ENCODE measurements at places on chromosomes 11 and 22.

DNA sequence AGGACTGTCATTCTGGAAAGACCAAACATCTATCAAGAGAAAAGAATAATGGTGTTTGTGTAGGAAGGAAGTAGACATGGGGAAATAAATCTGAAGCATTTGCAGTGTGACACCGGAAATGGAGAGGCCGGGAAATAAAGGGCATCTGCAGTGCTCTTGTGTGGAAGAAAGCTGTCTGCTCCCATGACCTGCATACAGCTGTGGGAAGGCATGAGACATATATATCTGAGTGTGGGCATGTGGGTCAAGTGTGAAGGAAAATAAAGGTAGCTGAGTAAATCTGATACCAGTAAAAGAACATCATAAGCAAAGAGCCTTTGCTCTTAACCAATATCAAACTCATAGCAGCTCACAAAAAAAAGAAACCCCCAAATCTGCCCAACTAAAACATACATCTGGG, 72.1 kb upstream of the OR5AK2 start:
- H3K4me1 ChIP-seq: no peaks in the 10 kb centered on the region
- H3K27me3 ChIP-seq: no peaks in the 10 kb centered on the region
- H3K36me3 ChIP-seq: no peaks in the 10 kb centered on the region
- DNase-seq: no peak

DNA sequence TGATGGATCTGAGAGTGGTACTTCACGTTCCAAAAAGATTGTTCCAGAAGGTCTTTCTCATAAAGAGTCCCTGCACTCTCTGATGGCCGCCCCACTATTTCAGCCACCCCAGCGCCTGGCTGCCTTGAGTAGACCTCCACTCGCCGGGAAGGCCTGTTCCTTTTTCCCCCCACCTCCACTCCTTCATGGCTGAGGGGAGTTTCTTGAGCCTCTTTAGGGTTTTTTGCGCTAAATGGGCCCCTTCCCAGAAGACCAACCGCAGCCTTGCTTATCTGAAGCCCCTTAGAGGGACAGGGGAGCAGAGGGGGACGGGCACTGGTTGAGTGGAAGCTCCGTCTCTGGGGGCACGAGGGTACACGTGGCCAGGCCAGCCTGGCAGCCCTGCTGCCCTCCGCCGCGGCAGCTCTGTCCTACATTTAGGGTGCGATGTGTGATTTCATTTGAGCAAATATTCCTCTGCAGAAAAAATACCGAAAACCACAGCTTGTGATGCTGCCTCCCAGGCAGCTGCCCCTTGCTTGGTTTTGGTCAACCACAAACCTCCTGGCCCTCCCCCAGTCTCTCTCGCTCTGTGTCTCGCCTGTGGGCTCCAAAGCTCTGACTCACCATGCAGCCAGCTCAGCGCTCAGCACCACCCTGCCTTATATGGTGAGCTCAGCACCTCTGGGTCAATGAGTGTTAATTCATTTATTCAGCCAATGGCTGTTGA, 88.7 kb downstream of the TP53I11 start:
- H3K27me3 ChIP-seq: peaks cover 66% of the 10 kb centered on the region
- peak overlapping the region; percentile 61 for H3K4me3 ChIP-seq
- DNase-seq: peak; percentile 90
- peaks cover 24% of the 10 kb centered on the region for H3K4me1 ChIP-seq

- no peak for DNase-seq
- H3K4me3 ChIP-seq: no peak overlapping the region
- no peaks in the 10 kb centered on the region for H3K27me3 ChIP-seq
- no peaks in the 10 kb centered on the region for H3K4me1 ChIP-seq
- no peak overlapping the region for H3K27ac ChIP-seq
- no peaks in the 10 kb centered on the region for H3K36me3 ChIP-seq
Observed at GRCh38 chr11:107043242-107044006, 25.1 kb upstream of the GUCY1A2 start.

DNA sequence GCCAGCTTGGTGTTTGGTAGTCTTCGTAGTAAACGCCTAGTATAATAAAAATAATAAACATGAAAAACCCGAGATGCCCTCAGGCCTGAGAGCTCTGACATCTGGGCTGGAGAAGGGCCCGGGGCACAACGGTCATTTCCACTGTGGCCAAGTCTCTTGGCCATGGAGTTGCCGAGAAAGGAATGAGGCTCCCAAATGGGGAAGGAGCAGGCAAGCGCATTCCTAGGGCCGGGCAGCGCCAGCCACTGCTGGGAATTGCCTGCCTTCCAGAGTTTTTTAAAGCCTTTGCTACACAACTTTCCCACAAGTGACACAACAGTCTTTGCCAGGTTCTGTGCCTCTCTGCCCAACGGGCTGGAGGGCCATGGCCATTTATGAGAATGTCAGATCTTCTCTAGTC, 103.4 kb downstream of the NAV2 start:
- H3K27ac ChIP-seq: no peak overlapping the region
- DNase-seq: no peak
- no peaks in the 10 kb centered on the region for H3K4me1 ChIP-seq
- no peaks in the 10 kb centered on the region for H3K27me3 ChIP-seq
- H3K36me3 ChIP-seq: no peaks in the 10 kb centered on the region

DNA sequence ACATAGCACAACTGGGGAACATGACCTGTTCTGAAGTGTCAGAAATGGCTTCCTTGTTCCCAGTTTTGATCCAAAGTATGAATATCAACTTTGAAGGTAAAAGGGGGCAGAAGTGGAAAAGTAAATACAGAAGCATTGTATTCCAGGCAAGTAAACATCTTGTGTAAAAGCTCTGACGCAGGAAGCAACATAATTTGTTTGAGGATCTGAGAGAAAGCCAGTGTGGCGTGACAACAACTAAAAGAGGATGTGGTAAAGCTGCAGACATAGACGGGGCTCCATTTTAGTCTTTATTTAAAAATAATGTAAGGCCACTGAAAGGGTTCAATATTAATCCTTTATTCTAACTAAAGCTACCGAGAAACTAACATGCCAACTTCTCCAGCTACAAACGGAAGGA, 310.2 kb downstream of the DLG2 start:
- no peak overlapping the region for H3K27ac ChIP-seq
- H3K4me3 ChIP-seq: no peak overlapping the region
- no peak for DNase-seq
- H3K27me3 ChIP-seq: no peaks in the 10 kb centered on the region
- no peaks in the 10 kb centered on the region for H3K4me1 ChIP-seq

GRCh38 chr22:50529897-50530579, at the start of gene TYMP:
TYMP (minus strand) TSS chr22:50530012; CDS start chr22:50529709, 303 bp downstream.
- peak; percentile 82 for DNase-seq
- peaks cover 13% of the 10 kb centered on the region for H3K36me3 ChIP-seq
- peak within 1 kb of the TSS; percentile 99 for H3K27ac ChIP-seq

GRCh38 chr22:17131686-17132085, 10.5 kb upstream of the TMEM121B start:
- H3K27ac ChIP-seq: no peak overlapping the region
- peaks cover 11% of the 10 kb centered on the region for H3K27me3 ChIP-seq
- peaks cover 3% of the 10 kb centered on the region for H3K36me3 ChIP-seq
- DNase-seq: no peak
- H3K4me1 ChIP-seq: no peaks in the 10 kb centered on the region

DNA sequence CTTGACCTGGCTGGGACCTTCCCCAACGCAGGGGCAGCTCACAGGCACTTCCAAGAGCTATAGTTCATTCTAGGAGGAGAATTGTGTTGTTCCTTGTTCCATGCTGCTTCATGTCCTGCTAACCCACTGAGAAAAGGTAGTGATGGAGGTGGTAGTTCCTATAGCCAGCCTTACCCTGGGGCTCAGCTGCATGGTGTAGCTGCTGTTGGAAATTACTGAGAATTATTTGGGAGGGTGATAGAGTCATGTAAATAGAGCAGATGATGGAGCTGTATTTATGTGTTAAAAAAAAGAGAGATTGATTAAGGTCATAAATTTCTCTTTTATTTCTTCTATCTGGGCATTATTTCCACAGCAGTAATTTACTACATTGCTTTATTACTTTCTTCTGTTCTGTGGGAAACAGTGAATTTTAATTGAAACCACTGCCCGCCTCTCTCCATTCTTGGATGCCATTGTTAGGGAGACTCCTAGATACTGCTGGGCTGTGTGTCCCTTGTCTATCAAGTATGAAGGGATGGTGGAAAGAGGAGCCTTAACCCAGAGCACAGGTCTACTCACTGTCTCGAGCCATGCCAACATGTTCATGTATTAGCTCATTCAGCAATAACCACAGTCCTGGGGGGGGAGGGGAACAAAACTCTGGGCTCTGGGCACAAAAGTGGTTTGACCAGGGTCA, 309.2 kb downstream of the FAT3 start:
- H3K36me3 ChIP-seq: no peaks in the 10 kb centered on the region
- no peaks in the 10 kb centered on the region for H3K4me1 ChIP-seq
- no peak overlapping the region for H3K27ac ChIP-seq
- H3K4me3 ChIP-seq: no peak overlapping the region
- no peak for DNase-seq

DNA sequence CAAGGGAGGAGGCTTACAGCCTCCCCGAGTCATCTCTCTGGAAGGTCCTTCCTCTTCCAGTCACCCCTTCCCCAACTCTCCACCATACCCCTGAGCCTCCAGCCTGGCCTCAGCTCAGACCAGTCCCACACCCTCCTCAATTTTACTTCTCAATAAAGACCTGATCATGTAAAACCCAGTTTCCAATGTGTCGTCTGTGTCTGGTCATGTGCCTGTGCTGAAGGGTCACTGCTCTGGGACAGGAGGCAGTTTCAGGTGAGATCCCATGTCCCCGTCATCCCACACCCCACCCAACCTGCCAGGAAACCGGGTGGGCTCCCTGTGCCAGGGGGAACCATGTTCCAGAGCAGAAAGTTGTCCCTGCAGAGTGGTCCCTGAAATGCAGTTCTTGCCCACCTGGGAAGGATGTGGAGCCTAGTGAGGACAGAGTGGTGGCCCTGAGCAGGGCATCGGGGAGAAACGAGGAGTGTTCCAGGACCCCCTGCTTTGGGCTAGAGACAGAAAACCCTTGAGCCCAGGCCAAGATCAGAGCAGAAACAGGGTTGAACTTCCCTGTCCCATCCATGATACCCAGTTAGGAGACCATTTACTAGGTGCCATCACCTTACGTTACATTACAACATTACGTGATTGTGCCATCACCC, 19.4 kb downstream of the IGLL5 start:
- H3K4me1 ChIP-seq: peaks cover 2% of the 10 kb centered on the region
- no peaks in the 10 kb centered on the region for H3K36me3 ChIP-seq
- no peak overlapping the region for H3K27ac ChIP-seq
- no peak for DNase-seq

DNA sequence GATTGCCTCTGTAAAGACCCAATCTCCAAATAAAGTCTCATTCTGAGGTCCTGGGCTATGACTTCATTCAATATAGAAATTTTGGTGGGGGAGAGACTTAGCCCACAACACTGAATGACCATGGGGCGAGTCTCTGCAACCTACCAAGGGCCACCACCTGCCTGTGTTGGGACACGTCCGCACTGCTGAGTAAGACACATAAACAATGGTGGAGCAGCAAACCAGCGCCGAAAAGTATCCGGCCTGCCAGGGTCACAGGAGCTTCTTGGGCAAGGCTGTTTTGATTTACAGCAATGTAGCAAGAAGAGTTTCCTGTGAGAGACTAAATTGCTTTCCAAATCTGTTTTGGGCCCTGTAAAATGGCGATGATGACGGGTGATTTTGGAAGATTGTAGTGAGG, 122.3 kb downstream of the SHANK2 start:
- H3K4me3 ChIP-seq: no peak overlapping the region
- H3K4me1 ChIP-seq: no peaks in the 10 kb centered on the region
- no peaks in the 10 kb centered on the region for H3K27me3 ChIP-seq
- no peak for DNase-seq

GRCh38 chr11:110797453-110797852, 85.2 kb upstream of the ARHGAP20 start:
- no peaks in the 10 kb centered on the region for H3K27me3 ChIP-seq
- no peak for DNase-seq
- H3K27ac ChIP-seq: no peak overlapping the region
- H3K36me3 ChIP-seq: no peaks in the 10 kb centered on the region
- peaks cover 2% of the 10 kb centered on the region for H3K4me1 ChIP-seq

- H3K4me1 ChIP-seq: no peaks in the 10 kb centered on the region
- no peaks in the 10 kb centered on the region for H3K27me3 ChIP-seq
- no peak for DNase-seq
- H3K4me3 ChIP-seq: no peak overlapping the region
Observed at GRCh38 chr22:46437671-46438440, 99.6 kb downstream of the CELSR1 start.

GRCh38 chr11:83691451-83691950, 405.3 kb upstream of the CCDC90B start:
- no peaks in the 10 kb centered on the region for H3K4me1 ChIP-seq
- DNase-seq: no peak
- no peak overlapping the region for H3K4me3 ChIP-seq
- H3K27me3 ChIP-seq: no peaks in the 10 kb centered on the region
- no peaks in the 10 kb centered on the region for H3K36me3 ChIP-seq

DNA sequence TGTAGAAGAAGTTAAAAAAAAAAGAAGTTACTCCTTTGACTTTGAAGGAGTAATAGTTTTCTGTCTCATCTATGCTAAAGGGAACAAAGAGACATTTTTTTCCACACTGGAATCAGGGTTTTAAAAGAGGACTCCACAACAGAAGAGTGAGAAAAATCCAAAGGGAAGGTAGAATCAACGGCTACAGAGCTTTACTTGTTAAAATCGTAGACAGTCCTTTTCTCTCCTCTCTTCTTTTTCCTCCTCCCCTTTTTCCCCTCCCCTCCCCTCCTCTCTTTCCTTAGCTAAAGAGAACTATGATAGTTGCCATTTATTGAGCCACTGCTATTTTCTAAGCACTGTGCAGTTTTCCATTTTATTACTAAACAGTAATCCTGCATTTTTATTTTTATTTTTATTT, 29.2 kb downstream of the DDIAS start:
- H3K4me1 ChIP-seq: peaks cover 29% of the 10 kb centered on the region
- H3K36me3 ChIP-seq: peaks cover 50% of the 10 kb centered on the region
- H3K27me3 ChIP-seq: no peaks in the 10 kb centered on the region

GRCh38 chr11:104410336-104410735, 246.4 kb upstream of the PDGFD start:
- H3K4me3 ChIP-seq: no peak overlapping the region
- no peak overlapping the region for H3K27ac ChIP-seq
- no peaks in the 10 kb centered on the region for H3K36me3 ChIP-seq
- no peaks in the 10 kb centered on the region for H3K4me1 ChIP-seq
- DNase-seq: no peak
- no peaks in the 10 kb centered on the region for H3K27me3 ChIP-seq

- peaks cover 20% of the 10 kb centered on the region for H3K4me1 ChIP-seq
- H3K36me3 ChIP-seq: peaks cover 14% of the 10 kb centered on the region
- H3K4me3 ChIP-seq: peak overlapping the region; percentile 99
- no peak for DNase-seq
Observed at GRCh38 chr11:47177846-47178245, 1.2 kb upstream of the ARFGAP2 start.

- no peak for DNase-seq
- no peak overlapping the region for H3K4me3 ChIP-seq
- H3K27me3 ChIP-seq: no peaks in the 10 kb centered on the region
- H3K27ac ChIP-seq: no peak overlapping the region
Observed at GRCh38 chr11:86459682-86460460, 85.2 kb downstream of the CCDC81 start.

All from T-helper 2 cell treated with Interferon-gamma antibody and Interleukin-4, amounts not matched to agents 5 μg/mL and 100 μg/mL, for 36 hours (primary cell).